ENCODE measurements at places on chromosomes 2 and 18.

DNA sequence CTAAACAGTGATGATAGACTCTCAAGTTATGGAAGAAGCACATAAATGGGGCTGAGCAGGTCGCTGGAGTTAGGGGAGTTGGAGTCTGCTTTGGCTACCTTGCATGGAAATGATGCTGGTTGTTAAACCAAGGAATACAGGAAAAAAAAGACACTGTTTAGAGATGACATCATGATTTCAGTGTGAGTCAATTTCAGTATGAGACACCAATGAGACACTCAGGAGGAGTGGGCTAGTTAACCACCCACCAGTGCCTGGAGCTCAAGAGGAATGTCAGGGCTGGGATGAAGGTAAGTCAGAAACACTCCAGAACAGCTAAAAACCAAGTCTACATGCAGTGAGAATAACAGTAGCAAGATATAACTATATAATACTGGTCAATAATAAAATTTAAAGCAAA is 303.6 kb downstream of the SOX11 start:
- no peak for DNase-seq

DNA sequence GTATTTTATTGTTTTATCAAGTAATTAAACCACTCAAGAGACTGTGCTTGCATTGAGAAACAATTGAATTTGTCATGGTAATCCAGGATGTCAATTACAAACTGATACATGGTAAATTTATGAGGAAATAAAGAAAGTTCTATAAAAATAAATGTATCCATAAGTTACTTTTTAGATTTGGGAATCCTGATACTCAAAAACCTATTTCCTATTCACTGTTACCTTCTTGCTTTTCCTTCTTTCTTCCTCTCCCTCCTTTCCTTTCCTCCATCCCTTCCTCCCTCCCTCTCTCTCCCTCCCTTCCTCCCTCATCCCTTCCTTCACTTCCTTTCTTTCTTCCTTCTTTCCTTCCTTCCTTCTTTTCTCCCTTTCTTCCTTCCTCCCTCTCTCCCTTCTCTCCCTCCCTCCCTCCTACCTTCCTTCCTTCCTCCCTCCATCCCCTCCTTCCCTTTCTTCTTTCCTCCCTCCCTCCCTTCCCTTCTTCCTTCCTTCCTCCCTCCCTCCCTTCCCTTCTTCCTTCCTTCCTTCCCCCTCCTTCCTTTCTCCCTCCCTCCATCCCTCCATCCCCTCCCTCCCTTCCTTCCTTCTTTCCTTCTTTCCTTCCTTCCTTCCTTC is 1299.1 kb upstream of the ZEB2 start:
- DNase-seq: no peak

- DNase-seq: peak; percentile 13
Observed at GRCh38 chr2:37449761-37450296, 105.4 kb downstream of the QPCT start.

- DNase-seq: no peak
Observed at GRCh38 chr2:138720035-138720838, 60.0 kb downstream of the NXPH2 start.

GRCh38 chr2:152246686-152247336 is 71.2 kb upstream of the STAM2 start:
- DNase-seq: no peak

GRCh38 chr2:30351116-30351515 is 95.9 kb upstream of the LCLAT1 start:
- DNase-seq: no peak

DNA sequence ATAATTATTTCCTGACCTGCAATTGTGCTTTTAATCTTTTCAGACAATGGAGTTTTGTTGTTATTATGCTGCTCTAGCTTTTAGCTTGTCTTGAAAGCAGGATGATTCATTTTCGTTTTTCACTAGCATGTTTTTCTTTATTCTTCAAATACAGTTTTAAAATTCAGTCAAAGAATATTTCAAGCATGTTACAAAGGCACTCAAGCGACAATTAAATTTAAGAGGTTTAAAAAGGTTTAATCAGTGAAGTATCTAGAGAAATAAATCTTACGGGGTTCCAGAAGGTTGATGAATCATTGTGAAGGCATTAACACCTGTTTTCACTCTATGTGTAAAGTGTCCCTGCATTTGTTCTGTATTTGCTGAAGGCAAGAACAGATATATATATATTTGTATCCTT is 390.7 kb upstream of the TMEFF2 start:
- peak; percentile 82 for DNase-seq

DNA sequence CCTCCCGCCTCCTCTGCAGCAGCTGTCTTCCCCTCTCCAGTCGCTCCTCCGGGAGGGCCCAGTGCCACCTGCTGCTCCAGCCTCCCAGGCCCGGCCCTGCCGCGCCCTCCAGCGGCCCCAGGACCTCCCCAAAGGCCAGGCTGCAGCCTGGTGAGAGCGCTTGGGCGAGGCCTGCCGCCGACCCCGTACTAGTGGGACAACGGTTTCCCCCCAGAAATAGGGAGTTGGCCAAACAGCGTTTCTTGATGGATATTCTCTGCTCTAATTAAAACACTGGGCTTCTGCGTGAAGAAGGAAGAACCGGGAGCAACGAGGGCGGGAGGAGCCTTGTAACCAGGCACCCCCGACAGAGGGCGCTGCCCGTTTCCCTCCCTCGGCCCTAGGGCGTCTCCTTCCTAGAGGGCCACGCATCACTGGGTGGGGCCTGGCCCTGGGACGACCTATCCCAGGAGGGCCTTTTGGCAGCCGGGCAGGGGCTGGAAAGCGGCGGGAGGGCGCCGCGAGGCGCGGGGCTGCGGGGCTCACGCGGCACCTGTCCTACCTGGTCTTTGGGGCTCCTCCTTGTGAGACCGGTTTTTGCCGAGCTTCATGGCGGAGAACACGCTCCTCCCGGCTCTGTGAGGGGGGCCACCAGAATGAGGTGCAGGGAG is 25.4 kb upstream of the OTOF start:
- DNase-seq: peak; percentile 37

GRCh38 chr18:76405681-76406356 is 89.2 kb downstream of the ZNF516 start:
- peak; percentile 7 for DNase-seq

DNA sequence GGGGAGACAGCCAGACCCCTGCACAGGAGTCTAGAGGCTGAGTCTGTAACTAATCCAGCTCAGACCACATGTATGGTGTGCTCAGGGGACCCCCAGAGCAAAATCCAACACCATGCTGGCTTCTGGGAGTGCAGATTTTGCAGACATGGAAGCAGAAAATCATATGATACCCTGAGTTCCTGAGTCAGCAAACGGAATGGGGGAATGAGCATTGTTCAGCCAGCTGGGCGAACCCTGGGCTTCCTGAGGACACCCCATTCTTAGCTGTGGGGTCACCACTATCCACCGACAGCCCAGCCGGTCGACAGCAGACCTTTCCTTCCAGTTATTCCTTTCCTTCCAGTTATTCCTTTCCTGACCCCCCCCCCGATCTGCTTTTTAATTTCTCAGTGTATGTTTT is 322.9 kb downstream of the GBX2 start:
- no peak for DNase-seq

DNA sequence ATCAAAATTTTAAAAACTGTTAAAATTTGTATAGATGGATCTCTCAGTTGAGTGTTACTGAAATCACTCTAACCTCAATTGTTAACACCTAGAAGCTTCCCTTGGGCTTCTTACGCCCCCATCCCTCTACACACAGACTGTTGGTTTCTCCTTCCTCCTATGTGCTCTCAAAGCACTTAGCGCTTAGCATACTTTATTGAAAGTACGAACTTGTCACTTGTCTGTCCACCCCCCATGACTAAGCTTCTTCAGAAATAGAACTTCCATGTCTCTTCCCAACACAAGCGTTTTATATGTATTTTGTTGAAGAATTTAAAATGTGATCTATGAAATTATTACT is 441 bp downstream of the MPHOSPH10 start:
- no peak for DNase-seq

GRCh38 chr2:103823847-103824246 is 1030.1 kb upstream of the POU3F3 start:
- no peak for DNase-seq

- DNase-seq: no peak
Observed at GRCh38 chr2:67904566-67904965, 158.2 kb downstream of the C1D start.

- DNase-seq: no peak
Observed at GRCh38 chr2:139457873-139458272, 677.7 kb upstream of the NXPH2 start.

DNA sequence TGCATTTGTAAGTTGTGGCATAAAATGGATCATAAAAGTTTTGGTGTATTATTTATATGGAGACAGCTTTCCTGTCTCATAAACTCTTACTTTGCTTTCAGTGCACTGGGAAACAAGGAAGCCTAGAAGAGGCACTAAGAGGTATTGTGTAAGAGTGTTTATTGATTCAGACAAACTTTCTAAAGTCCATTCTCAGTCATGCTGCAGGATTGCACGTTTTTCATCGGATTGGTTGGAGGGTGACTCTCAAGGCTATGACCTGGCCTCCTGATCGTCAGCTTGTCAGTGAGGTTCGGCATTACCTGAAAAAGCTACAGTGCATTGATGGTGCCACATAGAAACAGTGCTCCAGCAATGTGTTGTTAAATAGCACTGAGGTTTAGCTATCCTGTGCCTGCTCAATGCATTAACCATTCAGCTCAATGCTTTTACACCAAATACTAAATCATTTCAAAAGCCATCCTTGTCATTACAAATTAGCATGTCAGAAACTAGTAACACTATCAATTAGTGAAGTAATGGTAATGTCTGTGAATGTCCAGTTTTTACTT is 545.5 kb downstream of the CBLN2 start:
- DNase-seq: no peak

- DNase-seq: no peak
Observed at GRCh38 chr2:170139276-170139967, 38.5 kb upstream of the MYO3B start.

DNA sequence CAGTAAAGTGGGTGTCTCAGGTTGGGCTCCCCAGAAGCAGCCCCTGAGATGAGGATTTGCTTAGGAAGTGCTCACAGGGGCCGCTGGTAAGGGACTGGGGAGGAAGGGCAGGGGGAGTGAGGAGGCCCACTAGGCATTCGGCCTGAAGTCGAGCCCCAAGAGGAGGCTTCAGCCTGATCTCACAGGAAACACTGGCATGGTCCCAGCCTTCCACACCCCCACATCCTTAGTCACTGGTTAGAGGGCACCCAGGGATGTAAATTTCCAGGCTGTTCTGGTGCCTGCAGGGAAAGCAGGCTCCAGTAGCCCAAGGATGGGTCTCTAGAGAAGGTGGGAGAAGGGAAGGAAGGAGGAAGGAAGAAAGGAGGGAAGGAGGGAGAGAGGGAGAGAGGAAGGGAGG is 22.4 kb upstream of the KCNK3 start:
- peak; percentile 40 for DNase-seq

- DNase-seq: no peak
Observed at GRCh38 chr2:48984922-48985321, 169.4 kb downstream of the FSHR start.

GRCh38 chr2:81483254-81483653 is 1178.7 kb upstream of the LRRTM1 start:
- no peak for DNase-seq

GRCh38 chr2:119508756-119509155 is 15.5 kb downstream of the SCTR start:
- no peak for DNase-seq

DNA sequence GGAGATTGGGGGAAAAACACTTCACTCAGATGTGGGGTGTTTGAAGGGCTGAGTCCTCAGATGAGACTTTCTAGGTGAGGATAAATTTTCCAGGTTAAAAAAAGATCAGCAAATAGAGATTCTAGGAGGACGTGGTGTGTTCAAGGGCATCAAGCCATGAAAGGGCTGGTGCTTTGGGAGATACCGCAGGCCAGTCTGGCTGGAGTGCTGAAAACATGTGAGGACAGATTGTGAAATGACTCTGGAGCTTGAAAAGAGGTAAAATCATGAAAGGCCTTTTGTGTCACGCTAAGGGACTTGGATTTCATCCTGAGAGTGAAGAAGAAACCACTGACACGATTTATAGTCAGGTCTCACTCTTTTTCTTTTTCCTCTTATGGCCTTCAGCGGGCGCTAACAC is 320.5 kb downstream of the DPP10 start:
- no peak for DNase-seq

DNA sequence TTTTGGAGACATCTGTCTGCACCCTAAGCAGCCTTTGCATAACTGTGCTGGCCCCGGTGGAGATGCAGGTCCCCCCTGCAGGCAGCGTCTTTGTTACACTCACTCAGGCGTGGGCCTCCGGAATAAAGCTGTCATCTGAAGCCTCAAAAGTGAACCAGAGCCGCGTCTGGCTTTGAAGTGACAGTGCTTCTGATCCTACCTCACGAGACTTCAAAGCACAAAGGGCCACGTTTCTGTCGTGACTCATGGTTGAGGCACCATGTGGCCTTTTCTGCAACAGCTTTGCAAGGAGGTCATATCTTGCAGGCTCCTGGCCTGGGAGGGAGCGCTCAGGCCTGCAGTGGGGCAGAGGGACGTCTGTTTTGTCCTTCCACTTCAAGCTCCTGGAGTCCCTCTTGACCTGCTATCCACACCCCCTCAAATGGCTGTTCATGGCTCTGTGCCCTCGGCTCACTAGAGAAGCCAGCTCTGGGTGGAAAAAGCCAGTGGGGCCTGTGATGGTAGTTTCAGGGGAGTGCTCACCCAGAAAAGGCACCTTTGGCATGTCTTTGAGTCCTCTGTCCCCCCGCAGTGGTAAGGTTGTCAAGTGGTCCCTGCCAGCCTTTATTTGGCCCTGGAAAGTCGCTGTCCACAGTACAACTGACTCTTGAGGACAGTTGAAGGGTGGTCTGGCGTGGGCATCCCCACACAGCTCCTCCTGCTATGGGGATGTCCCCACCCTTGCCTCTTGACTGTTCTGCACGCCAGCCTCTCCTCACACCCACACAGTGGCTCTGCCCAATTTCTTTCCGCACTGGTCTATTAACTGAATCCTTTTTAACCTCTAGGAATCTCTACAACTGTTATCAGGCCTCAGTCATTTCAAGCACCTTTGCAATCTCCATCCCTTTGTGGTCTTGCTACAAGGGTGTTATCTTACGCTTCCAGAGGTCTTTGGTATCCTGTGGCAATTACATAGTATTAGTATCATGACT is 19.3 kb downstream of the GPR55 start:
- no peak for DNase-seq

- DNase-seq: peak; percentile 21
Observed at GRCh38 chr2:42195559-42195958, 26.4 kb downstream of the EML4 start.

GRCh38 chr18:61503688-61504087 is 170.5 kb downstream of the CDH20 start:
- no peak for DNase-seq

DNA sequence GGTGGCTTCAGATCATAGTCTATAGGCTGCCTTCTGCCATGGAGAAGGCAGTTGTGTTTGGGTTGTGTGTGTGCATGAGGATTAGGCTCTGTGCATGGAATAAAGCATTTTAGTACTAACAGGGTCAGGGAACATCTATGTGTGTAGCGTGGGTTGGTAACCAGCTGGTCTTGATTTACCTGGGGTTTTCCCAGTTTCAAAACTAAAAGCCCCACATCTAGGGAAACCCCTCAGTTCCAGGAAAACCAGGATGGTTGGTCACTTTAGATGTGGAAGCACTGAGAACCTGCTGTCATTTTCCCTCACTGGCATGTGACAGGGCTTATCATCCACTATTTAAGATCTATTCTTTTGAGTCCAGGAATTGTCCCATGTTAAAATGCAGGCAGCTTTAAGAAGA is 116.3 kb downstream of the POLE4 start:
- no peak for DNase-seq

Measured in A172 (cell line).